HL-60 (cell line): ENCODE measurements at places on chromosomes 1 and 21.

GRCh38 chr21:41892726-41893125 is 13.6 kb upstream of the PRDM15 start:
- DNase-seq: no peak

GRCh38 chr1:162135271-162135775 is 65.8 kb downstream of the NOS1AP start:
- no peak for DNase-seq

- DNase-seq: no peak
Observed at GRCh38 chr1:66539491-66539890, 5.5 kb downstream of the SGIP1 start.

DNA sequence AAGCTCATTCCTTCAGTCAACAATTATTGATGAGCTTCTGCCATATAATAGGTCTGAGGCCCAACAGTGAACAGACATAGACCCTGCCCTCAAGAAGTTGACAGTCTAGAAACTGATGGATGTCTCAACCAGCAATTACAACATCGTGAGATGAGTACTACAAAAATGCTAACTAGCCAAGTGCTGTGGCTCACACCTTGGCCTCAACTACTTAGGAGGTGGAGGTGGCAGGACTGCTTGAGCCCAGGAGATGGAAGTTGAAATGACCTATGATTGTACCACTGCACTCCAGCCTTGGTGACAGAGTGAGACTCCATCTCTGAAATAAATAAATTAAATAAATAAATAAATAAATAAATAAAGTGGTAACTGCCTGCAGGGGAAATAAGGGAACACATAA is 11.7 kb upstream of the PTP4A2 start:
- DNase-seq: no peak

DNA sequence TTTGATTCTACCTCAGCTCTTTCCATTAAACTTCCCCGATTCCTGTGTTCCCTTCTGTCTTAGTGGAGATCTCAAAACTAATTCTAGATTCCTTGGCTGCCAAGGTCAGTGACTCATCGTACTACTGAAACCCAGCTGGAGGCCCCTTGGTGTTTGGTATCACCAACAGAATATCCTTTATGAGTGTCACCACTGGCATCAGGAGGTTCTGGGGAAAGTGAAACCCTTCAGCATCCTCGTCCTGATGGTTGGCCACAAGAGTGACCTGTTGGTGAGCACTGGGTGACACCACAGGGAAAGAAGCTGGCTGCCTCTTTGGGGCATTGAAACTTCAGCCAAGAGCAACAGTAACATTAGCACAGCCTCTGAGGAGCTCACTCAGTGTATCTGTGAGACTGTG is 9.6 kb downstream of the RAB42 start:
- no peak for DNase-seq

DNA sequence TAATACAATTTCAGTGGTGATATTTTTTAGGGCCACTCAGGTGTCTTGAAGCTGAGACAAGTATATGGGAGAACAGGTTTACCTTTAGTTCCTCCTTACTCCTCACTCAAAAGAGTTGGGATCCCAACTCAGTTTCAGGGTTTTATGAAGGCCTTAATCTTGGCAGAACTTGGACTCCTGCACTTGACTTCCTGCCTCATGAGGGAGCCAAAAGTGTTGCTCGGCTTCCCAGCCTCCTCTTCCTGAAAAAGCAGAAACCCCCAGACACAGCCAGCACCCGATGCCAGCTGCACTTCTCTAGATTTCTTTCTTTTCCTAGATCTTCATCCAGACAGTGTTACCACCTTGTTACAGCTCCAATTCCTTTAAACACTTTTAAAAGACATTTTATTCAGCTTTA is 70.8 kb upstream of the TMPRSS2 start:
- no peak for DNase-seq

GRCh38 chr1:226786550-226786949 is 47.5 kb upstream of the ITPKB start:
- DNase-seq: no peak

GRCh38 chr1:8004803-8005573 is 21.1 kb downstream of the ERRFI1 start:
- DNase-seq: no peak

DNA sequence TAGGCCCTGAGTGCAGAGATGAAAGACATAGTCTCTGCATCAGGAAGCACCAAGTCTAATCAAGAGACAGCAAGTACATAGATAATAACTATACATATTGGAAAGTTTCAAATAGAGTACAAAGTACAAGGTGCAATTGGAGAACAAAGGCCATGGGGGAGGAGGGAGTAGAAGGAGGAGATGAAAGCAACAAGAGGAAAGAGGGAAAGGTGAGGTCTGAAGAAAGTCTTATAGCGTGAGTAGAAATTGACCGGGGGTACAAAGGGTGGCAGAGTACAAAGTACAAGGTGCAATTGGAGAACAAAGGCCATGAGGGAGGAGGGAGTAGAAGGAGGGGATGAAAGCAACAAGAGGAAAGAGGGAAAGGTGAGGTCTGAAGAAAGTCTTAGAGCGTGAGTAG is 244.2 kb upstream of the JUN start:
- DNase-seq: no peak

DNA sequence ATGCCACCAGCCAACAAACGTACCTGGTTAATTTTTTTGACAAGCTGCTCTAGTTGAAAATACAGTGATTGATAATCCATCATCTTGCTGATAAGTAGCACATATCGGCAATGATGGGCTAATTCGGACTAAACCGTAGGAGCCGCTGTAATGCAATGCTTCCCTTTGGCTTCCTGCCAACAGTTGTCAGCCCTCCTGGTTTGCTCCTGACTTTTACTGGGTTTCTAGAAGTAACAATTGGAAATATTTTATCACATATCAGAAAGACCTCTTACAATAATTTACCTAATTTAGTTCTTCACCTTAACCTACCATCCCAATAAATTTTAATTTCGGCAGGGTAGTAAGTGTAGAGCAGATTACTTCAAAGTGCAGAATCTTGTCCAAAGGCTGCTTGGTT is 148.5 kb downstream of the DHRS3 start:
- DNase-seq: no peak

- DNase-seq: no peak
Observed at GRCh38 chr1:7046314-7046713, 261.1 kb downstream of the CAMTA1 start.

- DNase-seq: no peak
Observed at GRCh38 chr1:155904261-155904660, 6.9 kb downstream of the RIT1 start.

DNA sequence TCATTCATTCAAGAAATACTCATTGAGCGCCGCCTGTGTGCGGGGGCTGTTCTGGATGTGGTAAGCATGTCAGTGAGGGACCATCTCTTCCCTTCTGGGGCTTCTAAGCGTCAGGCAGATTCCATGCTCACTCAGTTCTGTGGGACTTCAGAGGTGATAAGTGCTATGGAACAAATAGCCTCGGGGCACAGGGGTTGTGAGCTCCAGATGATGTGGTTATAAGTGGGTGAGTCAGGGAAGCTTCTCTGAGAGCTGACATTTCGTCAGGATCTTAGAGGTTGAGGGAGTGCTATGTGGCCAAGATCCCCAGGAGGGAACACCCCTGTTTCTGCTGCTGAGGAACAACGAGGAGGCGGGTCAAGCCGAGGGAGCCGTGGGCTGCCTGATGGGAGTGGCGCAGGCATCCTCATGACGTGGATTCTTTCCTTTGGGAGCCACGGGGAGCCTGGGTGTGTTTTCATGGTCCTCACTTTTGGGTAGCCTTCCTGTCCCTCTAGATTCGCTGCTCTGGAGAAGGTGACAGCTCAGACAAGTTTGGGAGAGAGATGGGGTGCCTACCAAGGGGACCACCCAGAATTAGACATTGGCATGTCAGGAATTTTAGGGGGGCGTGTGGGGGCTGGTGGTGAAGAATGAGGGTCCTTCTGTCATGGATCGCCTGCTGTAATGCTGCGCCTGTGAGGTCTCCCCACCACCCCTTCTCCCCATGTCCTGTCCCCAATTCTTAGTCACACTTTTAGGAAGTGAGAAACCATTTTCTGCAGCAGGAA is 38.5 kb downstream of the HUNK start:
- no peak for DNase-seq

- no peak for DNase-seq
Observed at GRCh38 chr1:88549536-88549935, 134.5 kb upstream of the PKN2 start.
